ENCODE measurements at places on chromosomes 12 and 14. TPM values are rescaled to one million over a fixed set of nuclear protein-coding genes. Genes with fewer than 3 reads are reported as not detected.

- H3K27me3 ChIP-seq, result no peaks in the 10 kb centered on the region
- no peaks in the 10 kb centered on the region for H3K36me3 ChIP-seq
- peaks cover 2% of the 10 kb centered on the region for H3K4me1 ChIP-seq
These were observed 1.2 kb upstream of the IFT81 start for GRCh38 chr12:110122929-110123328.

The CELA1 gene
- not detected for total RNA-seq

DNA sequence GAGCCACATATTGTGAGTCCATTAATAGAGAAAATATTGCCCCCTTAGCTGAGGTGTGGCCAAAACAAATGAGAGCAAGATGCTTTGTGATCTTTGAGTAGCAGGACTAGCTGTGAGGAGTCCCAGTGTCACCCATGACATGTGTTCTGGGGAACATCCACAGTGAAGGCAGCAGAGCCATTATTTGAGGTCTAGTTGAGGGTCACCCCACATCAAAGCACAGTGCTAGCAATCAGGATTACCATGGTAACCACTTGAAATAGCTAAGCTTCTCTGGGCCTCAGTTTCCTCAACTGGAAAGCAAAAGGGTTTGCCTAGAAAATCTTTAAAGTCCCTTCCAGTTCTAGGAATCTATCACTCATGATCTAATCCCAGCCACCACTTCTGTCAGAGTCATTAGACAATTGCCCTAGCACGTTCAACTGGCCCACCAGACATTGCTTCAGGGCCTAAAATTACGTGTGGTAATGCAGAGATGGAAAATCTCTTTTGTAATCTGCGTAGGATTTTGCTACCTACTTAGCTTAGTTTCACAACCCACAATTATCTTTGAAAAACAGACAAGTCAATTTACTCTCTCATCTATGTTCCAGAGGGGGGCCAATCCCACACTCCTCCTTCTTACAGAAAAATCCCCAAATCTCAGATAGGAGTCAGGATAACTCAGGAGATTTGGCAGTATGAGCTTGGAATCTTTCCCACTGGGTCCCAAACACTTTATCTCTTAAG is 251.2 kb upstream of the EGLN3 start:
- no peaks in the 10 kb centered on the region for H3K36me3 ChIP-seq
- no peak overlapping the region for H3K4me3 ChIP-seq
- H3K27me3 ChIP-seq, result peaks cover 2% of the 10 kb centered on the region
- H3K27ac ChIP-seq, result no peak overlapping the region
- no peak for DNase-seq

DNA sequence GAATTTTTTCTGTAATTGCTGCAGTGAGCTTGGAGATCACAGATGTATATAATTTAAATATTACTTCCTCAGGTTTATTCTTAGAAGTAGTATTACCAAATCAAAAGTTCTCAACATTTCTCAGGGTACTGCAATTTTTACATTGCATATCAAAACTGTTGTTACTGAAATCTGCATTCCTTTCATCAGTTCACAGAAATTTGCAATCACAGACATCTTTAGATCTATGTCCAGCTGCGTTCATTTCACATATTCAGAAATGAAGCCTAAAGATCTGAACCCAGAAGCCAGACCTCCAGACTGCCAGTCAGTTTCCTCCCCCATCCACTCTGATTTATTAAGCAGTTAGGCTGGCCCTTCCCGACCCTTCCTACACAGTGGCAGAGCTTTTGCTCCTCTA is 18.2 kb upstream of the IFT81 start:
- no peaks in the 10 kb centered on the region for H3K36me3 ChIP-seq
- no peaks in the 10 kb centered on the region for H3K4me1 ChIP-seq
- H3K27me3 ChIP-seq, result no peaks in the 10 kb centered on the region

The AQP6 gene
- 0.39 TPM for total RNA-seq

The ZNF140 gene
- 13.2 TPM for total RNA-seq

DNA sequence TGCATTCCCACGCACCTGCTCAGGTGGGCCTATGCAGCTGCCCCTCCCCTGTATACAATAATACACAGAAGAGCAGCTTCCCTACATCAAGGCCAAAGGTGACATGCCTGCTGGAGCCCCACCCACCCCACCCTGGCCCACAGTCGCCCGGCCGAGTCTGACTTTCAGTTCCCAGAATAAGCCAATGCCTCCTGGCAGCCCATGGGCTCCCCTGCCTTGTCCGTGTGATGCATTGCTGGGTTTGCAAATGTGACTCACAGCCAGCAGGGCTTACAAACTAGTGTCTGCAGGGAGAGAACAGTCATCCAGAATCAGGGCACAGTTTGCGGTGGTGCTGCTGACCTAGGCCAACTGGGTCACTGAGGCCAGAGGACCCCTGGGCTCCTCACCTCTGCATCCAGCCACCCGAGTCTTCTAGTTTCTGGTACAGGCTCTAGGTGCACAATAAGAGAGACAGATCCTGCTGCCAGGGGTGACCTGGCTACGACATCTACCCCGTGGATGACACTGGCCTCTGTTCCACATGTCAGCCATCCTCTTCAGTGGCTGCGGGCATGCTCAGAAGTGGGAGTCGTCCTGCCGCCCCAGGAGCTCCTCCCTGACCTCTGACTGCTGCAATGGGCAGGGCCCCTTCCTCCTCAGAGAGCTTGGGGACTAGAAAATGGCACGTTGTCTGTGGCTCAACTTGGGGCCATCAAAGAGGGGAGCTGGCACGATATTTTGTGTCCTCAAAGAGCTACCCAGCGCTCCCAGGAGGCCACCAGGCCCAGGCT is 84.5 kb downstream of the CHGA start:
- H3K4me1 ChIP-seq, result no peaks in the 10 kb centered on the region
- no peaks in the 10 kb centered on the region for H3K27me3 ChIP-seq
- peak; percentile 81 for DNase-seq
- no peak overlapping the region for H3K4me3 ChIP-seq

The GPD1 gene
- total RNA-seq, result 2.2 TPM

- DNase-seq, result no peak
- H3K27ac ChIP-seq, result no peak overlapping the region
- H3K27me3 ChIP-seq, result no peaks in the 10 kb centered on the region
- no peaks in the 10 kb centered on the region for H3K36me3 ChIP-seq
- H3K4me3 ChIP-seq, result no peak overlapping the region
- H3K4me1 ChIP-seq, result no peaks in the 10 kb centered on the region
These were observed 17.5 kb downstream of the MTA1 start for GRCh38 chr14:105436891-105437722.

DNA sequence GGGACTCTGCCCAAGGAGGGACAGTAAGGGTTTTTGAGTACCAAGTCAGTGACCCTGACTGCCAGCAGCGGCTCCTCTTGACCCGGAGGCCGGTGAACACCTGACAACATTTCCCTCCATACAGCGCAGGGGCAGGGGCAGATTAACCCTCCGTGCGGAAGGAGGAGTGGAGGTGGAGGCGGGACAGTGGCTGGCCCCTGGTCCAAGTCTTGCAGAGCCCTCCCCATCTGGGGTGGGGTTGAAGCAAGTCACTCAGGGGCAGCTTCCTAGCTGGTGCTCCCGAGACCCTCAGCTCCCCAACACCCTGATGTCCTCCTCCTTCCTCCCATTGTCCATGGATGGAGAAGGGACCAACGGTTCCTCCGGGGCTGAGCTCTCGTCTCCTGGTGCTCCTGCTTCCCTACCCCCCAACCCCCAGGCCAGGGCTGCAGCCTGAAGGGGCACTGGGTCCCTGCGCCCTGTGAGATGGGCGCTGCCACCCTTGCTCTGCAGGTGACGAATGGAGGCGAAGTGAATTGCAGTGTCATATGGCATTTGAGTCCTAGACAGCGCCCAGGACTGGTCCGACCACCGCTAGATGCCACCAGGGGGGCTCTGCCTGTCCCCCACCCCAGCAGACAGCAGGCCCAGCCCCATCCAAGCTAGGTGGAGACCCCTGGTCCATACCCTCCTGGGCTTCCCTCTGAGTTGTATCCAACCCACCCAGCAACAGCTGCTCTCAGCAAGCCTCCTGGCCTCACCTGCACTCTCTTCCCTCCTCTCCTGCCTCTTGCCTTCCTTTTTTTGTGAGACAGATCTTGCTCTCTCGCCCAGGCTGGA is 7.0 kb upstream of the AMN start:
- H3K27ac ChIP-seq, result no peak overlapping the region
- DNase-seq, result peak; percentile 47
- H3K4me3 ChIP-seq, result no peak overlapping the region
- no peaks in the 10 kb centered on the region for H3K36me3 ChIP-seq

The PMCH gene
- total RNA-seq, result not detected

DNA sequence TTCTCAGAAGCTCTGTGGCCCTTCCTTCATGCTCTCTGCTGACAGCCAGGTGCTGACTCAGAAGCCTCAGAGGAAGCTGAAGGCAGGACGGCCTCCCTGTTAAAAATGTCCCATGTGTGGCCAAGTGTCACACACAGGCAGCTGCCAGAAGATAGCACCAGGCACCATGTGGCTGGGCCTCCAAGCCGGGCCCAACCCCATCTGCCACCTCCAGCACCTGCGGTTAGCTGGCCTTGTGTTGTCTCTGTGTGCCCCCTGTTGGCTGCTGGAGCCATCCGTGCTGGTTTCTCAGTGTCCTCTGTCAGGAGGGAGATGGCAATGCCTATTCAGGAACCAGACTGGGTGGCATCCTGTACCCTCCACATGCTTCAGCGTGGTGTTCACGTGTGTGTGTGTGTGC is 63.2 kb downstream of the TSPAN11 start:
- no peak for DNase-seq
- no peaks in the 10 kb centered on the region for H3K36me3 ChIP-seq
- H3K27ac ChIP-seq, result no peak overlapping the region
- H3K27me3 ChIP-seq, result no peaks in the 10 kb centered on the region
- H3K4me3 ChIP-seq, result no peak overlapping the region

The RPL10L gene
- not detected for total RNA-seq

GRCh38 chr12:32811686-32812392 is 56.1 kb upstream of the YARS2 start:
- H3K4me1 ChIP-seq, result no peaks in the 10 kb centered on the region
- H3K4me3 ChIP-seq, result no peak overlapping the region
- H3K36me3 ChIP-seq, result no peaks in the 10 kb centered on the region

GRCh38 chr12:130937063-130937462 is 16.6 kb upstream of the ADGRD1 start:
- no peaks in the 10 kb centered on the region for H3K27me3 ChIP-seq
- no peak for DNase-seq
- H3K4me3 ChIP-seq, result no peak overlapping the region
- H3K4me1 ChIP-seq, result no peaks in the 10 kb centered on the region
- H3K27ac ChIP-seq, result no peak overlapping the region

DNA sequence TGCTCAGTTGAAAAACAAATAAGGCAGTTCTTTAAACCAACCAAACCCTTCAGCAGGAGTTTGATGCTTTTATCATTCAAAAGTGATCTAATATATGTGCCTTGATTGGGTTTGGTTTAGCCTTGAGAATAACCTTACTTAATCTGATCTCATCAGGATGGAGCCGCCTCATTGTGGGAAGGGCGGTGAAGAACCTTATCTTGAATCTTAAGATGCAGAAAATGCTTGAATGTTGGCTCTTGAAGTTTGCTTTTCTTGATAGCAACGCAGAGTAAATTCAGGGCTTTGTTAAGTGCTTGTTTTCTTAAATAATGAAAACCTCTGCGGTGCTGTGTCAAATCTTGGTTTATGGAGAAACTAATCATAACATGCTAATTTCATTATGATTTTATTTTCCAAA is 138.2 kb downstream of the MON2 start:
- no peak overlapping the region for H3K27ac ChIP-seq
- no peak for DNase-seq
- H3K36me3 ChIP-seq, result no peaks in the 10 kb centered on the region
- H3K4me1 ChIP-seq, result peaks cover 3% of the 10 kb centered on the region
- peak overlapping the region; percentile 94 for H3K4me3 ChIP-seq

The ST8SIA1 gene
- 3.6 TPM for total RNA-seq

GRCh38 chr12:70190262-70191010 is 52.8 kb upstream of the CNOT2 start:
- no peaks in the 10 kb centered on the region for H3K27me3 ChIP-seq
- no peak for DNase-seq
- H3K4me3 ChIP-seq, result no peak overlapping the region
- no peaks in the 10 kb centered on the region for H3K4me1 ChIP-seq
- H3K36me3 ChIP-seq, result no peaks in the 10 kb centered on the region

GRCh38 chr14:72318648-72319047 is 386.4 kb downstream of the RGS6 start:
- no peak for DNase-seq
- no peaks in the 10 kb centered on the region for H3K36me3 ChIP-seq
- H3K27ac ChIP-seq, result no peak overlapping the region
- H3K27me3 ChIP-seq, result peaks cover 4% of the 10 kb centered on the region
- no peak overlapping the region for H3K4me3 ChIP-seq
- H3K4me1 ChIP-seq, result no peaks in the 10 kb centered on the region

The STAB2 gene
- 0.45 TPM for total RNA-seq

DNA sequence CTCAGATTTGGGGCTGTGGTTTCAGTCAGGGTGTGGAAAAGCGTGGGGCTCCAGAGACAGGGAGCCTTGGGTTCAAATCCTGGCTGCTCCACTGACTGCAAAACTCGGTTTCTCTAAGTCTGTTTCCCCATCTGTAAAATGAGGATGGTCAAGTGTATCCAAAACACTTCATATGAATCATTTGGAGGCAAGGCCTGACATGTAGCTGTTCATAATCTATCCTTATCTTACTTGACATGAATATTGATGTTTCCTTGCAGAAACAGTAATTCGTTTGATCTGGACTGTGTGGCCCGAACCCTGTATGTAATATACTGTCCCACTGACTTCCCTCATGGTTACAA is 1.5 kb upstream of the CCDC63 start:
- no peaks in the 10 kb centered on the region for H3K36me3 ChIP-seq
- H3K4me3 ChIP-seq, result no peak overlapping the region
- H3K4me1 ChIP-seq, result no peaks in the 10 kb centered on the region
- H3K27me3 ChIP-seq, result no peaks in the 10 kb centered on the region
- no peak for DNase-seq
- H3K27ac ChIP-seq, result no peak overlapping the region

- H3K27ac ChIP-seq, result no peak overlapping the region
- no peak for DNase-seq
- H3K4me1 ChIP-seq, result no peaks in the 10 kb centered on the region
- no peaks in the 10 kb centered on the region for H3K36me3 ChIP-seq
These were observed 291.0 kb downstream of the SNAPC1 start for GRCh38 chr14:62053188-62053587.

DNA sequence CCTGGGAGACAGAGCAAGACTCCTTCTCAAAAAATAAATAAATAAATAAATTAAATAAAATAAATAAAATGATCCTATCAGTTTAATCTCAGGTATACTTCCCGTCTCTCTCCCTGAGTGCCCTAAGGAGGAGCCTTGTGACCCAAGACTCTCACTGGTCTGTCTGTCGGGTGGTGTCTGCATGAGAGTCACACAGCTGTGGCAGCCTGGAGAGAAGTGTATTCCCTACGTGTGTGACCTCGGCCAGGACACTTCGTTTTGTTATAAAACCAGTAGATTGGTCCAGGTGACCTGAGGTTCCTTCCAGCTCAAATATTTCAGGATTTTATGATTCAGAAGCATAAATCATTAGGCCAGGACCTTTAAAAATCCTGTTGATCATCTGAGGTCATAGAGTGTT is 4.8 kb downstream of the SYNE3 start:
- H3K27ac ChIP-seq, result no peak overlapping the region
- no peaks in the 10 kb centered on the region for H3K27me3 ChIP-seq
- no peaks in the 10 kb centered on the region for H3K36me3 ChIP-seq
- DNase-seq, result no peak

GRCh38 chr14:104212206-104213095 is 74.1 kb downstream of the KIF26A start:
- no peaks in the 10 kb centered on the region for H3K4me1 ChIP-seq
- no peak overlapping the region for H3K4me3 ChIP-seq
- H3K36me3 ChIP-seq, result no peaks in the 10 kb centered on the region
- peak; percentile 65 for DNase-seq
- no peaks in the 10 kb centered on the region for H3K27me3 ChIP-seq

The ASCL1 gene
- not detected for total RNA-seq

Data from aorta (tissue), 5 donors.